GM06990 (cell line): ENCODE measurements at places on chromosomes 5 and 9.

- DNase-seq = no peak
Measured at GRCh38 chr9:119114681-119115080, 254.6 kb downstream of the BRINP1 start.

DNA sequence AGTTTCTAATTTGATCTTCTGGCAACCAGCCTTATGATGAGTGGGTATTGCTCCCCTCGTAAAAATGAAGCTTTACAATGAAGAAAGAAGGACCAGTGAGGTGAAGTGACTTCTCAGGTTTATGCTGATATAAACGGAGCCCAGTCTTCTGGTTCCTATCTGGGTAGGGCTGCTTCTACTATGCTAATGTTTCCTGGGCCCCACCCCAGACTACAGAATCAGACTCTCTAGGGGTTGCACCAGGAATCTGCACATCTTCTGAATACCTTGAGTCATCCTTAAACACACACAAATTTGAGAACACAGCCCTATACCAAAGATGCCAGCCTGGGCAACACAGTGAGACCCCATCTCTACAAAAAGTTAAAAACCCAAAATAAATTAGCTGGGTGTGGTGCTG lies 16.2 kb downstream of the BTF3 start:
- DNase-seq = no peak

DNA sequence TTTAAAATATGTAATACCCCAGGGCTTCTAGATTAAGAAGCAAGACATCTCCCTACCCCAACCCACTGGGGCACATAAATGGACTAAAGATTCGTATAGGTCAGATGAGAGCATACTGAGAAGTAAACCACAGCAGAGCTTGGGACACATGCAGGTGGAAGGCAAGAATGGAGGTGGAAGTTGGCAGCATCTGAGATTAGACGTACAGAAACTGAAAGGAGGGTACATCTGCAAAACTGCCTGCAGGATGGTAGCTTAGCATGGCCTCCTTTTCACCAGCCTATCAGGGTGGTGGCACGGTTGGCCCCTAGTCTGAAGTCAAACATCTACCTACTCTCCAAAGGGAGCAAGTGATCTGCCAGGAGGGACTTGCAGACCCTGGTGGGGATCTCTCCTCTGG lies 181.8 kb downstream of the TSSK1B start:
- DNase-seq = no peak

DNA sequence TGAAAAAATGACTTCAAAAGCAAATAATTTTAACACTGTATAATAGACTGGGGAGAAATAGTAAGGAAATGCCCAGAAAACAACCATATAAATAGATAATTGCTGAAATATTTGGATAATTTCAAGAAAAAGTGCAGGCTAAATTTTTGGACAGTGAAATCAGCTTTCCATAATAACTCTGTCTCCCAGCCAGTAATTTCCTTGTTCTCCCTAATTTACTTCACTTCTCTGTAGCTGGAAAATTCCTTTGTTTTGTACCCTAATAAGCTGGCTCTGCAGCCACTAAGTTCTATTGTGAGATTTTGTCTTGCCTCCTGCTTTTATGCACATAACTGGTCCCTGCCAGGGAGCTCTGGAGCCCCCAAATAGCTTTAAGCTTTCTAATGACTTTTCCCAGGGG lies 27.7 kb downstream of the PRDM6 start:
- no peak for DNase-seq

DNA sequence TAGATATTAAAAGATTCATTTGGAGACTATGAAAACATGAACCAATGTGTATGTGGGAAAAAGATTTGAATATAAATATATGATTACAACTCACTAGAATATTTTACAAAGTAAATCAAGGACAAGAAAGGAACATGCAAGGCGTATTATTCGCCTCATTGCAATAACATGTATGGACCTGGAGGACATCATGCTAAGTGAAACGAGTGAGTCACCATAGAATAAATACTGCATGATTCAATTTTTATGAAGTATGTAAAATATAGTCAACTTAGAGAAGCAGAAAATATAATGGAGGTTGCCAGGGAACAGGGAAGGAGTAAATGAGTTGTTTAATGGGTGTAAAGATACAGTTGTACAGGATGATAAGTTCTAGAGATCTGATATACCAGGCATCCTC lies 4.9 kb downstream of the TXNDC8 start:
- no peak for DNase-seq

GRCh38 chr9:75996726-75997125 lies 106.3 kb downstream of the PCSK5 start:
- no peak for DNase-seq

DNA sequence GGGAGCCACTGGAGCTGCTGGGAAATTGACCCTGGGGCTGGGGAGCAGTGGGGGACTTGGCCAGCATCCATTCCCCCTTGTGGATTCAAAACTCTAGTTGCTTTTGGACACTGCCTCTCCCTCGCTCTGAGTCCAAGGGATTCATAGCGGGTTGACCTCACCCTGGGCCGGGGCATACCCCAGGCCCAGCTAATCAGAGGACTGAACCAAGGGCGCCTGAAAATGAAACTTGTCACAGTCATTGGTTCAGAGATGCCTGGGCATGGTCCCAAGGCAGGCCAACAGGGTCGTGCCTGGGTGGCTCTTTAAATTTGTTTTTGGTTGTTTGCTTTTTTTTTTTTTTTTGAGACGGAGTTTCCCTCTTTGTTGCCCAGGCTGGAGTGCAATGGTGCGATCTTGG lies 22.6 kb downstream of the STK10 start:
- DNase-seq = no peak
